ENCODE measurements at places on chromosomes 3 and 15. TPM values are rescaled to one million over a fixed set of nuclear protein-coding genes. Genes with fewer than 3 reads are reported as not detected.

- DNase-seq, result no peak
Observed at GRCh38 chr15:58448906-58449305, 17.1 kb downstream of the LIPC start.

DNA sequence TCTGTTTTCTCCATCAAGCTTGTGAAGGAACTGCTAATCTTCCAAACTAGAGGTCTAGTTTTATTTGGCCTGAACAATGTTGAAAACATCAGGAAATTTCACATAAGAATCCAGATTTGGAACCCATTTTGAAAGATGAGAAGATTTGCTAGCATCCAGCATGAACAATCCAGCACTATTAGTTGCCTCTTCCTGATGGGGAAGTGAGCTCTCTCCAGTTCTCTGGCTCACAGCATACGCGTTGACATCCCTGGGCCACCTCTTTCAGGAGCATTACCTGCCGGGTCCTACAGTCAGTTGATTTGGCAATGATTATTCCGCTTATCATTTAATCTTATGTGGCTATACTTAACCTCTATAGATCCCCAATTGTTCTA is 10.9 kb downstream of the GPR87 start:
- DNase-seq, result no peak

Gene DUOX1
- 4.4 TPM for total RNA-seq

Gene OIP5
- total RNA-seq, result not detected

GRCh38 chr15:70853318-70853972 is 512 bp downstream of the LARP6 start:
- peak; percentile 85 for DNase-seq

GRCh38 chr3:152496286-152496685 is 227.6 kb downstream of the MBNL1 start:
- no peak for DNase-seq

DNA sequence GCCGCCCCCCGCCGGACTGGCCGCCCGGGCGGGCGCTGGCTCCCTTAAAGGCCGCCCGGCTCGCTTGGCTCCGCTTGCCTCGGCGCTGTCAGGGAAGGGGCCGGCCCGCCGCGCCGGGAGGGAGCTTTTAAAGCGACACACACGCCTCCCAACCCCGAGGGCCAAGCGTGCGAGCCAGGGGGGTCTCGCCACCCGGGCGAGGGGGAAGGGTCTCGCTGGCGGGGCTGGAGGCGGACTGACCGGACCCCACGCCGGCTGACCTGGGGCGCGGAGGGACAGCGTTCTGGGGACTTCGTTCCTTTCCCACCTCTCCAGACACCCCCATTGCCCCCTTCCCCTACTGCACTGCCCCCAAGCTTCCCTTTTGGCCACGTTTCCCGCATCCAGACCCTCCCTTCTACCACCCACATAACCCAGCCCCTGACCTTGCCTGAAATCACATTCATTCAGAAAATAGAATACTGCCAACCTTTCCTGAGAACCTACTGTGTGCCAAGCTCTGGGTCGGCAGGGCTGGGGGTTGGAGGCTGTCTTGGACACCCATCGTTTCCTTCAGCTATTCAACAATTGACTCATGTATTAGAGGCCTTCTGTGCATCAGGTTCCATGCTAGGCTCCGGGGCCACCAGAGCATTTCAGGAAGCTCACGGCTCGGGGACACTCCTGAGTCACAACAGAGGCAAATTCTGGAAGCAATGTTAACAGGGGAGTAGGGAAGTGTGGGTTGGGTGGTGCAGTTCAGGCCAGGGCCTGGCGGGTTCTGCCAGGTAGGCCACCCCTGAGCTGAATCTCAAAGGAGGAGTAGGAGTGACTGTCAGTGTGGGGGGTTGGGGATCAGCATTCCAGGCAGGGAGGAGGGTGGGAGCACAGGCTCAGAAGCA is at the start of gene INSYN1:
INSYN1 (minus strand) TSS at position 102 of the 881 bp plus-strand sequence. CDS start 2,221 bp downstream, outside the sequence.
- DNase-seq, result no peak

DNA sequence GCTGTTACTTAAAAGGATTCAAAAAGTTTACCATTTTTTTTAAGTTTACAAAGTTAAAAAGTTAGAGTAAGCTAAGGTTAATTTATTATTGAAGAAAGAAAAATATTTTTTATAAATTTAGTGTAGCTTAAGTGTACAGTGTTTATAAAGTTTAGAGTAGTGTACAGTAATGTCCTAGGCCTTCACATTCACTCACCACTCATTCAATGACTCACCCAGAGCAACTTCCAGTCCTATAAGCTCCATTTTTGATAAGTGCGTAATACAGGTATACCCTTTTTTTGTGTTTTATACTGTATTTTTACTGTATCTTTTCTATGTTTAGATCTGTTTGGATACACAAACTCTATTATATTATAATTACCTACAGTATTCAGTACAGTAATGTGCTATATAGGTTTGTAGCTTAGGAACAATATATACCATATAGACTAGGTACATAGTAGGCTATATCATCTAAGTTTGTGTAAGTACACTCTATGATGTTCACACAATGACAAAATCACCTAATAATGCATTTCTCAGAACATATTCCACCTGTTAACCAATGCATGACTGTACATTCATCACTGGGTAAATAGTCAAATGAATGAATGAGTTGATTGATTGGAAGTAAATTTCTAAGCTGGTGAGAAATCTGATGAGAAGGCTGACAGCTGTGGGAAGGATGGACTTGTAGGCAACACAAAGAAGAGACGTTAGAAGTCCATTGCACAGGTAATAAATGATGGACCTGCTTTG is 95.2 kb upstream of the CDIN1 start:
- DNase-seq, result no peak

DNA sequence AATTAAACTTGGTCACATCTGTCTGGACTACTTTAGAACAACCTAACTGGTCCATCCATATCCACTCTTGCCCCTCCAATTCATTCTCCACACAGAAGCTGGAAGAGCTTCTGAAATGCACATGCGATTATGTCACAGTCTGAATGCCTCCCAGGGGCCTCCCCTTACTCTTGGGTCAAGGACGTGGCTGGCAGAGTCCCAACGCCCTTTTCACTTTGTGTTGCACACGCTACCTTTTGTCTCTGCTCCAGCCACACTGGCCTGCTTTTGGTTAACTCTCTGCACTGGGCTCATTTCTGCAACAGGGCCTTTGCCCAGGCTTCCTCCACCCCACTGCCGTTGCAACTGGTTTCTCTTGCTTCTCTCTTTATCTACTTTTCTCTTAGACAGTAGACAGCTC is 245.2 kb downstream of the IL20RB start:
- no peak for DNase-seq

DNA sequence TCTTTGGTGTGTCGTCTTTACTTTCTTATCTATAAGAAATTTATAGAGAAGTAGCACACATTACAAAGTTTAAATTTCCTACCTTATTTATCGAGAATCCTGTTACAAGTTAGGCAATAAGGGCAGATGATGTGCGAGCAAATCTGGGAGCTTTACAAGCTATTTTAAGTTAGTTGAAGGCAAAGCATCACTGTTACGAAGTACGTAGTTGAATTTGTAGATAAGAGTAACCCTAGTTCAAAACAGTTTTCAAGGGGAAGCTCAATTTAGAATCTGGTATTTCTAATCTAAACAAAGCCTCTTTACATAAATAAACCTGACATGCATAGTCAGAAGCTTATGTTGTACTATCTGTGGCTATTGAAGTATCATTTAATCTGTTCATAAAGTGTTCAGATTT is 8.4 kb downstream of the KBTBD8 start:
- no peak for DNase-seq

- no peak for DNase-seq
Observed at GRCh38 chr3:145939431-145939830, 221.6 kb downstream of the PLOD2 start.

Gene NAALADL2
- total RNA-seq, result 12.3 TPM

- DNase-seq, result peak; percentile 96
Observed at GRCh38 chr15:45634432-45635190, at the start of gene SQOR. Gene SQOR, plus strand, starts transcription at chr15:45635029. Its CDS starts 23,895 bp downstream, at chr15:45658924.

Gene RHOV
- total RNA-seq, result not detected

DNA sequence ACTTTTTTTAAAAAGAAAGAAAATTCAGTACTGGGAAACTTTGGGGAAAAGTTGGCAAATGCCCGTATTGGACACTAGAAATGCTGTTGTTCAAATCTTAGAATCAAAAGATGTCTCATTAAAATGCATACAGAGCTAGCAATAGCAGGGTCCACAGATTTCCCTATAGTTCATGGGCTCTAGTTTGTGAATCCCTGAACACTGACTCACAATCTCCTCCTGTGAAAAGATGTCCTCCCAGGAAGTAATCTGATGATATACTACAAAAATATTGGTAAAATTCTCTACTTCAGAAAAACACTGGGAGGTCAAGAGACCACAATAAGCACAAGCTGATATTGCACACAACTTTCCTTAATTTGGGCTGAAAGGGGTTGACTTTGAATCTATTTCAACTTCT is 568.4 kb upstream of the ZNF385D start:
- no peak for DNase-seq

GRCh38 chr3:59303452-59303851 is 253.6 kb upstream of the CFAP20DC start:
- DNase-seq, result no peak

Gene SERINC4
- not detected for total RNA-seq

GRCh38 chr3:171049861-171050444 is 23.4 kb upstream of the SLC2A2 start:
- DNase-seq, result no peak

- DNase-seq, result no peak
Observed at GRCh38 chr3:123394391-123395020, 54.4 kb downstream of the ADCY5 start.

DNA sequence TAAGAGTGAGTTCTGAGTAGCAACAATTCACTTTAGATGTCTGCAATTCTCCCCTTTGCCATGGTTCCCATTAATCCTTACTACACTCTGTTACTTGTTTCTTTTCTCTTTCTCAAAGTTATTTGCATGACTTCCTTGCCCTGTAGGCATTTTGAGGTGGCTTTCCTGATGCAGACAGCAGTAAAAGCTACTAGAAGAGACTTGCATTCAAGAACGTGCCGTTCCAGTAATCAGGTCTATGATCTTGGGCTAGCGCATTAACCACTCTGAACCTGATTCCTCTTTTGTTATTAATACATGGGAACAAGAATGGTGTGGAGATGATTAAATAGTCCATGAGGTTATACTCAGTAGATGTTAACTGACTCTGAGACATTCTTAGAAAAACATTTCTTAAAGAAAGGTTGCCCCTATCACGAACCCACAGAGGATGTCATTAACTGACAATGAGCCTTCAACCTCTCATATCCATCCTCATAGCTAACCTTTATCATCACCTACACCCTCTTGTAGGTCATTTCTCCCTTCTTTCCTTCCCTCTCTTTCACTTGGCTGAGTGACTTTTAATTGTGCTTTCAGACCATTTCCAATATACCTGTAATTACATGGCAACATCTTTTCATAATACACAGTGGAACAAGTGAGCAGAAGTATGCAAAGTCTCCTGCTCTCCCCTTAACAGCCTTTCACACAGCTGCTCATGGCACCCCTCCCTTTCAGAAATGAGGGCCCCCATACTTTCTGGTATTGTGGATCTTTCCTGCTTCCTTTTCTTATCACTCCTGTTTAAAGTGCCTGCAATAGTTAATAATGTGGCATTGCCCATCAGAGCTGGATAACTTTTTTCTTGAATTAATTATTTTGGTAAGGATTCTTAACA is 175.9 kb downstream of the CHST2 start:
- DNase-seq, result no peak

Data from posterior vena cava (tissue), 2 donors.